ENCODE measurements at places on chromosomes 5 and 9.
A peak's percentile ranks its signal among the peaks of the same experiment; 100 is the strongest.

DNA sequence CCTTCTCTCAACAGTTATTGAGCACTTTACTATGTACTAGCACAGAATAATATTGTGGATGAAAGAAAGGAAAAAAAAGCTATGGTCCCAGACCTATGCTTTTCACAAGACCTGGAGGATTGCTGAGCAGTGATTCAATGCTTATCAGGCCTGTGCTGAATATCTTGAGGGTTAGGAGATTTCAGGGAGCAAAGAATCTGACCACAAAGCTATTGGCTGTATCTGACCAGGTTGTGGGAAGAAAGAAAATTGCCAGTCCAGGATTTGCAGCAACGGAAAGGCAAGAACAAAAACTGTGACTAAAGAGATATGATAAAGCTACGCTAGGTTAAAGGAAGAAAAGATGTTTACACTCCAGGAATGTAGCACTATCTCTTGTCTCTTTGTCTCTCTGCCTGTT, 14.9 kb upstream of the MACIR start:
- no peak for DNase-seq

DNA sequence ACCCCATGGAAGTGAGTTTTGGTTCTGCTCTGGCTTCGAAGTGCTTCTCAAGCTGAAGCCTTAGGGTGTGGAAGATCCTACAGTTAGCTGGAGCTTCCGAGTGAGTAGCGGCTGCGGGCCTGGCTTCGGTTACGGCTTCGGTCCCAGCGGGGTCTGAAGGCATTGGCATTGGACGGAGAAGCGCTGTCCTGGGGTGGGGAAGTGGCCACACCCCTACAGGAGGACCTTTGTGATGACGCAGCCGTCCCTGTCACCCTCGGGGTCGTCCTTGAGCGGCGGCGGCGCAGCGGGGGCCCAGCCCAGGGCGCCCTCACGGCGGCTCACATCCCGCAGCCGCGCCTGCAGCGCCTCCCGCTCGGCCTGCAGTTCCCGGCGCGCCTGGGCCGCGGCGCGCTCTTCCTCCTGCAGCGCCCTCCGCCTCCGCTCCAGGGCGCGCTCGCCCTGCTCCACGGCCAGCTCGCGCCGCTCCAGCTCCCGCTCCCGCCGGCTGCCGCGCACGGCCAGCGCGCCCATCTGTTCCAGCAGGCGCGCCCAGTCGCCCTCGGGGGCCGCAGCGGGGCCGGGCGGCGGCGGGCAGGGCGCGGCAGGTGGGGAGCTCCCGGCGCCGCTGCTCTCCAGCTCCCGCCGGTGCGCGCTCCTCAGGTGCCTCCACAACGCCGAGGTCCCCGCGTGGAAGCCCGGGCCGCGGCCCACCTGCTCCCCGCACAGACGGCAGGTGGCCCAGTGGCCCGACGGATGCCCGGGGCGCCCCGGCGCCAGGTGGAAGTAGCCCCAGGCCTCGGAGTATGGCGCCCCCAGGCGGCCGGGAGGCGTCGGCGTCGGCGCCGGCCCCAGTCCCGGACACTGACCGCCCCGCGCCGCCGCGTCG, 9.9 kb downstream of the ZBED3 start:
- DNase-seq: peak; percentile 79

- DNase-seq: no peak
These were observed 4.0 kb upstream of the GPSM1 start for GRCh38 chr9:136323371-136323789.

DNA sequence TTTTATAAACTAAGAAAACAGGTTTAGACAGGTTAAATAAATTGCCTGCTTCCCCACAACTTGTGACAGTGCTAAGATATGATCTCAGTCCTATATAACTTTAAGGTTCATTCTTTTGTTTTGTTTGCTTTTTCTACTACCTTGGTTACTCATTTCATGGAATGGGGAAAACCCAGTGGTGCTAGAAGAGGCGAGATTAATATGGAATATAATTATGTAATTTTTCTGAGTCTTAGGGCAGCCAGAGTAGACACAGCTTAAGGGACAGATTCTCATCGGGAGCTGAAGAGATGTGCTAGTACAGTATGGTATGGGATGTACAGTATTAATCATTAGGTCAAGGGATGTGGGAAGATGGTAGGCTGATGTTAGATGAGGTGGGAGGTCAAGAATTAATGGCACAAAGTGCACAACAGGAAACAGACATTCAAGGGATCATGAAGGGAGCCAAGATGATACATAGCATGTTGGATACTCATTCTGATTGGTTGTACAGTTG, 6.2 kb downstream of the TRIM32 start:
- DNase-seq: no peak

DNA sequence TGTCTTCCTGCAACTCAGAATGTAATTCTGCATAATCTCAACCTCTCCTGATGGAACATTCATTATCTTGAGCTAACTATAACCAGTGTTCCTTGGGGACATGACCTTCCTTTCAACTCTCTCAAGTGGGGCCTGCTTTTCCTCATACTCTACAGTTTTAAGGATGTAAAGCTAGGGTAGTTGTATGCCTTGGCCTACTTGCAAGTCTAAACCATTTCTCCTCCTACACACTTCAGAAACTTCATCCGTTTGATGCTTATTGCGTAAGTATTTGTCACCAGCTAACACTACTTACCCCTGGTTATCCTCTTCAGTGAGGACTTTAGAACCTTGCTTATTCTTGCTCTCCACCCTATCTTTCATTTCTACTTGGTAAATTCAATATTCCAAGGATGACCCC, 548.9 kb downstream of the HINT1 start:
- no peak for DNase-seq

DNA sequence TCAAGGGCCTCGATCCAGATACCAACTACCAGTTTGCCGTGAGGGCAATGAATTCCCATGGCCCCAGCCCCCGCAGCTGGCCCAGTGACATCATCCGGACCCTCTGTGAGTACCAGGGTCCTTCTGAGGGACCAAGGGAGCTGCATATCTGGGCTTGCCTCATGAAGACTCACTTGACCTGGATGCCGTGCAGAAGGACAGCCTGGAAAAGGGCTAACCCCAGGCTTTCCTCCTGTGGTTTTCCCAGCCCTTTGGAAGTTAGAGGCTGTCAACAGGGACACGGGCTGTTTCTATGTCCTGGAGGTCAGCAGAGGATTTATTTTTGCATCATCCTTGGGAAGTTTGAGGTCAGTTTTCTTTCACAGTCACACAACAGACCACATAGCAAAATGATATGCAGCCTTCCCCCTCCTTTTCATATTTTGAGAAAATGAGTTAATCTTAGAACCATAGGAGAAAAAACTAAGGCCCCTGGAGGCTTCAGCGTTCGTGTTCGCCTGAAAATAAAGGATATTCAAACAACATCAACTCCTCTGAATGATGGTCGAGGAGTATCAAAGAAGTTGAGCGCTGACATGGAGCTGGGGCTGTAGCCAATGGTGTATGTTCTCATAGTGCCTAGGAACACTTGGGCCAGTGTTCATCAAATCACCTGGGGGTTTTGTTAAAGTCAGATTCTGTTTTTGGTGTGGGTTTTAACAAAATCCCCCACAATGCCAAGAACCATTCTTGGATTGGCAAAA, 112.2 kb downstream of the EGFLAM start:
- no peak for DNase-seq

GRCh38 chr5:143992496-143992895, 178.0 kb downstream of the YIPF5 start:
- DNase-seq: no peak

- no peak for DNase-seq
These were observed 7.9 kb upstream of the HAND1 start for GRCh38 chr5:154485850-154486426.

DNA sequence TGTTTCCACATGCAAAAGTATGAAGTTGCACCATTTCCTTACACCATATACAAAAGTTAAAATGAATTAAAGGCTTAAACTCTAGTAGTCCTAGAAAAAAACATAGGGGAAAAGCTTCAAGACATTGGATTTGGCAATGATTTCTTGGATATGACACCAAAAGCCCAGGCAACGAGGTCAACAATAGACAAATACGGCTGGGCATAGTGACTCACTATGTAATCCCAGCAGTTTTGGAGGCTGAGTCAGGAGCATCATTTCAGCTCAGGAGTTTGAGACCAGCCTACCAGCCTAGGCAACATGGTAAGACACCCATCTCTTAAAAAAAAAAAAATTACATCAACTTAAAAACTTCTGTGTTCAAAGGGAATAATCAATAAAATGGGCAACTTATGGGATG, 30.9 kb upstream of the SREK1 start:
- no peak for DNase-seq

DNA sequence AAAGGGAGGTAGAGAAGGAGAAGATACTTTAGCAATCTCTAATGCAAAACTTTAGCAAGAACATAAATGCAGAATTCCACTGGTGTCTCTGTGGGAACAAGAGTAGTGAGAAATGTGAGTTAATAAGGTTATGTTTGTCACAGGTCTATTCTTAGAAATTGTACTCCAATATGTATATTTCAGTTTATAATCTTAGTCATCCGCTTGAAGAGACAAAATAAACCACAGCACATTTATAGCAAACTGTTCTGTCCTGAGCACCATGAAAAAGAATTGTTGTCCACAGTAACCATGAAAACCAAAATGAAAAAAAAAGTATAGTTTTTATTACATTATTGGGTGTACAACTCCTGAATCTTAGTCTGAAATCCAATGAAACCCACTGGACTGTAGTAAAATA, 93.6 kb upstream of the TSLP start:
- DNase-seq: no peak

- no peak for DNase-seq
These were observed 5.4 kb downstream of the DMAC1 start for GRCh38 chr9:7794196-7794595.

DNA sequence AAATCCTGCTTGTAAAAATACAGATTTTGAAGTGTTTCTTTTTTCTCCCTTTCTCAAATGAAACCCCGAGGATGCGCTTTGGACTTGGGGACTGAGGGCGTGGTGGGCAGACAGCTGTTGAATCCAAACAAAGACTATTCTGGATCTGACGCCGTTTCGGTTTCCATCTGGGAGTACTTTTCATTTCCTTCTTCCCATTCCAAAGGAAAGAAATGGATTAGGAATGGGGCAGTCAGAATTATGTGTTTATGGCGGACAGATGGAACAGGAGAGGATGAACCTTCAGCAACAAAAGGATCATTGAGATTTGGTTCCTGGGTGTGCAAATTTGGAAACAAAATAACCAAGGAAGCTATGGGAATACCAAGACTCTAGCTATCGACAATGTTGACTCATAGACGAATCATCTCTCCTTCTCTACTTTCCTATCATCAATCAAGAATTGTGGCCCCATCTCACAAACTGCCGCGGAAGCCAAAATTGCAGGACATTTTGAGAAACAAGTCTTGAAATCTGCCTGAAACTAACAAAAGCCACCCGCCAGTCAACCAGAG, 300.6 kb downstream of the PARP8 start:
- DNase-seq: no peak

DNA sequence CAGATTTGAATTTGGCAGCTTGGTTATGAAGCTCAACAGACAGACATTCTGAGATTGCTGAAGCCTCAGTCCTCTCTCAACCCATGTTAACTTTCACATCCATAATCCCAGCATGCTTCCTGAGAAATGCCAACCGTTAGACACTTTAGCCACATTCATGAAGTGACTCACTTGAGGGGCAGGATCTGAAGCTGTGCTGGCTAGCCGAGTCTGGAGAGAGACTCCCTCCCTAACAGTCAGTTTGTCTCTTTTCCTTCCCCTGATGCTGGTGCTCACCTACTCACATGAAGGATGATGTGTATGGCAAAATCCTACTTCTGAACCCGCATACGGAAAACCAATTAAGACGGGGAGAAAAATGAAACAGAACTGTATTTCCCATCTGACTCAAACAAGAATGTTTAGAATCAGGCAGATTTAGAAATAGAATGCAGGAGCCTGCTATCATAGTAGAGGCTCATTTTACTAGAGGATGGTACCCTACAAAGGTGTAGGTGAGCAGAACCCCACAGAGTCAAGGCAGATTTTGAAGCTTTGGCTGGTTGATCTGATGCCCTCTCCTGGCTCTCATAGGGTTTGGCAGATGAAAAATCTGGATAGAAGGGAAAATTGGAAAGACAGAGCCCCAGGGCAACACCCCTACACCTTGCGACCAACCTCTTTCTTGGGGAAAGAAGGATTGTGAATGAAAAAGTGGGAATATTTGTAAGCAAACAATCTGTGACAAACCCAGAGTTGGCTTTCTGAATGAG, 150.9 kb upstream of the LHFPL2 start:
- no peak for DNase-seq

DNA sequence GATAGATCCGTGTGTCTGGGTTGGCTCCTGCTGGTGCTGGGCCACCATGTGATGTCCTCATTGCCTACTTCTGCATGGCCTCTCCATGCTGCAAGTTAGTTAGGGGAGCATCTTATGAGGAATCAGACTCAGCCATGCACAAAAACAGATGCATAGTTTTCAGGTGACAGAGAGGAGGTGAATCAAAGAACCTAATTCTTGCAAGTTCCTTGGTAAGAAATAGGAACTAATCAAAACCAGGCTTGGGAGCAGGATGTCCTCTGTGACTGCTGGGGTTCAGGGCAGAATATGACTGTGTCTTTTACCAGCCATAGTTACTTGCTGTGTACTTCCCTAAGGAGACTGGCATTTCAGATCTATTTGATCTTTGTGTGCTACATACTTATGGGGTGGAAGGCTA, 61.6 kb downstream of the C9orf152 start:
- DNase-seq: no peak

- no peak for DNase-seq
These were observed 7.5 kb downstream of the GABRB2 start for GRCh38 chr5:161539016-161539415.

- DNase-seq: no peak
These were observed 290.2 kb upstream of the SEMA6A start for GRCh38 chr5:116864838-116865190.

GRCh38 chr9:99023831-99024230, 80.1 kb downstream of the COL15A1 start:
- DNase-seq: peak; percentile 81

GRCh38 chr9:35829764-35830096, 702 bp downstream of the TMEM8B start:
- no peak for DNase-seq

GRCh38 chr5:147673266-147673665, 109.3 kb downstream of the JAKMIP2 start:
- DNase-seq: no peak

DNA sequence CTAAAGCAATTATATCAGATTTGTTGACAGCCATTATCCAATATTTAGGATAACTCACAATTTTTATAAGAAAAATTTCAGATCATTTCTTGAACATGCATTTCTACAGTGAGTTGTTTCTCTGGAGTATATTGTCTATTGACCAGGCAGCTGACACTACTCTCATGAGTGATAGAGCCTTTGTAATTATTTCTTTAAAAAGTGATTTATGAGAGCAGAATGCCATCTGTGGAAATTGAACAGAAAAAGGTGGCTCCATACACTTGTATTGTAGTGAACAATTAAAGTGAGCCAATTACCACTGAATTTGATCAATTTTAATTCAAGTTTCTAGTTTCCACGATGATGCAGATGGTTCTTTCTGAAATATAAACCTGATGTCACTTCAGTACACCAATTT, 855.4 kb downstream of the TAF11L14 start:
- no peak for DNase-seq
